ENCODE measurements at places on chromosomes 3 and 15. TPM values are rescaled to one million over a fixed set of nuclear protein-coding genes. Genes with fewer than 3 reads are reported as not detected.

HIGD2B gene
- total RNA-seq = not detected

DLEC1 gene
- 0.46 TPM for total RNA-seq

AEN gene
- 42.8 TPM for total RNA-seq

LTK gene
- 0.11 TPM for total RNA-seq

C3orf80 gene
- total RNA-seq = not detected

TMED3 gene
- total RNA-seq = 37.2 TPM

BOC gene
- 0.43 TPM for total RNA-seq

PCCB gene
- total RNA-seq = 45.3 TPM

DNA sequence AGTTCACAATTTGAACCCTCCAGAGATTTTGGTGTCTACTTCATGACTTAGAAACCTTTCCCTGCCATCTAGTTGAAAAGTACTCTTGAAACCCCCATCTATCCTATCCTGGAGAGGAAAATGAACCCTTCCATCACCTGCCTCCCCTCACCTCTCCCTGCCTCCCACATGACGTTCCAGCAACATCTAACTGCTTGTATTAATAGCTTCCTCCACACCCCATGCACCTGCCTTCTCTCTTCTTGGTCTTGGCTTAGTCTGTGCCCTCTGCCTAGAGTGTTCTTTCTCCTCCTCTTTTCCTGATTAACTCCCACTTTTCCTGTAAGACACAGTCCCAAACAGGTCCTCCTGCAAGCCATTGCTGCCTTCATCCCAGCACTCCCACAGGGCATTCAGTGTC is 107.8 kb downstream of the LIPC start:
- no peak for DNase-seq
- no peaks in the 10 kb centered on the region for H3K36me3 ChIP-seq
- no peaks in the 10 kb centered on the region for H3K27me3 ChIP-seq
- H3K4me3 ChIP-seq = no peak overlapping the region
- H3K4me1 ChIP-seq = no peaks in the 10 kb centered on the region

- no peaks in the 10 kb centered on the region for H3K4me1 ChIP-seq
- H3K36me3 ChIP-seq = no peaks in the 10 kb centered on the region
- no peak overlapping the region for H3K4me3 ChIP-seq
- no peak overlapping the region for H3K27ac ChIP-seq
These were observed 204.2 kb upstream of the LRRN1 start for GRCh38 chr3:3594986-3595385.

DNA sequence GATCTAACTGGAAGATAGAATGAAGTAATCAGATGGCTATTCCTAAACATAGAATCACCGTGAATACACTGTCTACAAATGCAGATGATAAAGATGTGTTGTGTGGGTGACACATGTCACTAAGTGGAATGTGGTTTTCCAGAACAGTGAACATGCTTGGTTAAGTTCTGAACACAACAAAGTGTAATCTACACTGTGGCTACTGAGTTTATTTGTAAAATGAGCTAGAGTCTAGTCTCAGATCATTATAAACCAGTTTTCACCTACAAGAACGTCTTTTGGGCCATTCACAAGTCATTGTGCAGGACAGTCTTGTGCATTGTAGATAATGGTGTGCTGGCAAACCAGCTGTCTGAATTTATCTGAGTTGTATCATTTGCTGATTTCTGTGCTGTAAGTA is 35.3 kb downstream of the OXNAD1 start:
- H3K36me3 ChIP-seq = peaks cover 75% of the 10 kb centered on the region
- no peak for DNase-seq
- no peaks in the 10 kb centered on the region for H3K27me3 ChIP-seq
- peaks cover 98% of the 10 kb centered on the region for H3K4me1 ChIP-seq
- H3K27ac ChIP-seq = peak overlapping the region; percentile 96

GRCh38 chr3:73550032-73550431 is 74.7 kb downstream of the PDZRN3 start:
- H3K4me1 ChIP-seq = no peaks in the 10 kb centered on the region
- H3K4me3 ChIP-seq = no peak overlapping the region
- H3K36me3 ChIP-seq = no peaks in the 10 kb centered on the region
- no peak overlapping the region for H3K27ac ChIP-seq
- DNase-seq = no peak

GRCh38 chr15:78213956-78214355 is 20.4 kb downstream of the ACSBG1 start:
- H3K27ac ChIP-seq = no peak overlapping the region
- DNase-seq = no peak
- no peaks in the 10 kb centered on the region for H3K4me1 ChIP-seq
- no peak overlapping the region for H3K4me3 ChIP-seq

GRCh38 chr3:152518346-152518745 is 249.6 kb downstream of the MBNL1 start:
- no peak overlapping the region for H3K4me3 ChIP-seq
- peaks cover 2% of the 10 kb centered on the region for H3K27me3 ChIP-seq
- H3K27ac ChIP-seq = no peak overlapping the region
- H3K36me3 ChIP-seq = no peaks in the 10 kb centered on the region

- H3K4me3 ChIP-seq = no peak overlapping the region
- no peak for DNase-seq
- H3K27ac ChIP-seq = peak overlapping the region; percentile 14
- H3K36me3 ChIP-seq = no peaks in the 10 kb centered on the region
- no peaks in the 10 kb centered on the region for H3K27me3 ChIP-seq
These were observed 61.8 kb downstream of the CACNA2D2 start for GRCh38 chr3:50441424-50442217.

DNA sequence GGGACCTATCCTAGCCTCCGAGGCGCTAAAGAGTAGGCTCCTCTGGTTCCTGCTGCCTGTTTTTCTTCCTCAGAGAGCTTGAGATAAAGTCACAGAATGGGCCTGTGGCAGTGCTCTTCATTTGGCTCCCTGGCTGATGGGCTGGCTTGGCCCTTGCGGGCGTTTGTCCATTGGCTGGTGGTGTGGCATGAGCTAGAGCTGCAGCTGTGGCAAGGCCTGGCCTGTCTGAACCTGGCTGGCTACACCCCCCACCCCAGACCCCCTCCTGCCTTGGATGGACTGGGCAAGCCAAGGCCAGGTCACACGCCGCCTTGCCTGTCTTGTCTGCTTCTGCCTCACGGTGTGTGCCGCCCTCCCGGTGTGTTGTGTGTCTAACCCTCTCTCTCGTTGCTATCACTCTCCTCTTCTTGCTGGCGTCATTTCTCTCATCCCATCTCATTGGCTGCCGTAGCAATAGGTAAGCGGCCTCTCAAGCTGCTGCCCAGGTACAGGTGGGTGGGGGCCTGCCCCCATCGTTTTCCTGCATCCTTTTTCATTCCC is 3.2 kb downstream of the AP2M1 start:
- peaks cover 23% of the 10 kb centered on the region for H3K4me1 ChIP-seq
- H3K27me3 ChIP-seq = no peaks in the 10 kb centered on the region
- no peak for DNase-seq
- H3K36me3 ChIP-seq = peaks cover 36% of the 10 kb centered on the region

GRCh38 chr15:78938658-78939488 is 6.0 kb downstream of the CTSH start:
- peaks cover 15% of the 10 kb centered on the region for H3K27me3 ChIP-seq
- H3K4me3 ChIP-seq = peak overlapping the region; percentile 15
- DNase-seq = no peak
- H3K36me3 ChIP-seq = no peaks in the 10 kb centered on the region
- peak overlapping the region; percentile 53 for H3K27ac ChIP-seq
- H3K4me1 ChIP-seq = peaks cover 20% of the 10 kb centered on the region

DNA sequence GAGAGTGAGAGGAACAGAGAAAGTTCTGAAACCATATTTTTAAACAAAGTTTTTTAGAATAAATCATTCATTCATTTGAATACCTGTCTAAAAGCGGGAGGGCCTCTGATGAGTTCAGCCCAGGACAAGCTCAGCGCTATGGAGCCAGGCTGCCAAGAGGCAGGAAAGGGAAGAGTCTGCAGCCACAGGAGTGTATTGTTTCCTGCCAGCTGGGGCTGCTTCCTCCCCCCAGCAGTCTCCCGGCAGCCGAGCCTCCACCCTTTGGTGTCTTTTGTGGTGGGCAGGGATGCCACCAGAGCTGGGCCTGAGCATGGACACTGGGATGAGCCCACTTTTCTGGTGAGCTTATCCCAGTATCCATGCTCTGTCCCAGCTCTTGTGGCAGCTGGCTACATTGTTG is 199.5 kb upstream of the TPRG1 start:
- H3K4me3 ChIP-seq = no peak overlapping the region
- no peak overlapping the region for H3K27ac ChIP-seq
- H3K36me3 ChIP-seq = no peaks in the 10 kb centered on the region
- peaks cover 18% of the 10 kb centered on the region for H3K27me3 ChIP-seq
- H3K4me1 ChIP-seq = peaks cover 10% of the 10 kb centered on the region

DNA sequence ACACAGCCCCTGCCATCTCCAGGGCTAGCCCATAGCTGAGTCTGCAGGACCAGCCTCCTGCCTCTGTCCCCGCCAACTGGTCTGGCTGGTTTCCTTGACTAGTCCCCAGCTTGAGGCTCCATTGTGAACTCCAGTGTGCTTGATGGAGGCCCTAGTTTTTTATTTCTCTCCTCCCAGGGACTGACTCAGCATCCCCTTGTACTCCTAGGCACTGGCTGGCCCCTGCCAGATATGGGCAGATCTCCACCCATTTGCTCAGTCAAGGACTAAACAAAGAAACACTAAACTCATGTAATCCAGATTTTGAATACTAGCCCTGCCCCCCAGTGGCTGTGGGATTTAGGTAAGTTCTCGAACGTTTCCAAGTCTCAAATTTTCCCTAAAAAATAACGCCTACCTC is 415.4 kb upstream of the RORA start:
- H3K36me3 ChIP-seq = no peaks in the 10 kb centered on the region
- no peak for DNase-seq
- H3K27me3 ChIP-seq = peaks cover 4% of the 10 kb centered on the region
- H3K27ac ChIP-seq = no peak overlapping the region

GRCh38 chr3:23776352-23776891 is 29.3 kb upstream of the UBE2E1 start:
- no peaks in the 10 kb centered on the region for H3K4me1 ChIP-seq
- H3K36me3 ChIP-seq = no peaks in the 10 kb centered on the region
- H3K4me3 ChIP-seq = no peak overlapping the region
- peaks cover 2% of the 10 kb centered on the region for H3K27me3 ChIP-seq
- DNase-seq = no peak

GRCh38 chr3:153410517-153410916 is 248.5 kb downstream of the RAP2B start:
- H3K27me3 ChIP-seq = no peaks in the 10 kb centered on the region
- peaks cover 11% of the 10 kb centered on the region for H3K4me1 ChIP-seq
- DNase-seq = no peak
- H3K27ac ChIP-seq = no peak overlapping the region
- no peak overlapping the region for H3K4me3 ChIP-seq
- no peaks in the 10 kb centered on the region for H3K36me3 ChIP-seq

DNA sequence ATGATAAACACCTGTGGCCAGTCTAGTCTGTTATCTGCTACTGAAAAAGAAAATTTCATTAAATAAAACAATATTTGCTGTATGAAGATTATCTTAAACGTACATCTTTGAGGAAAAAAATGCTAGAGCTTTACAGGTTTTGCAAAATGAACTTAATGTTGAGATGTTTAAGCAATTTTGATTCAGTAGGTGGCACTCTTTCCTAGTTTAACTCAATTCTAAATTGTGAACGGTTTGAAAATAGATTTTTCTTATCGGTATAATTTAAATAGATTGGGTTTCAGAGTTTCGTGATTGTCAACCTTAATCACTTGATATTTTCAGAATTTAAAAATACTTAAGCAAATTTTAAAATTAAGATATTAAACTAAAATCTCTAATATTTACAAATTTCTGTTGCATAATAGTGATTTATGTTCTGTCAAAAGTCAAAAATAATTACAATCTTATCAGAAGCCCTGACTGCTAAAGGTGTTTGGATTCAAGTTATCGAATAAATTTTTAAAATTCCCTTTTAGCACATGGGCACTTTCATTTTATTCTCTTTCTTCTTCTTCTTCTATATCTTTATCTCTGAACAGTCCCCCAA is 7.0 kb upstream of the RNF111 start:
- H3K27ac ChIP-seq = no peak overlapping the region
- no peaks in the 10 kb centered on the region for H3K36me3 ChIP-seq
- H3K27me3 ChIP-seq = no peaks in the 10 kb centered on the region
- H3K4me3 ChIP-seq = no peak overlapping the region

DNA sequence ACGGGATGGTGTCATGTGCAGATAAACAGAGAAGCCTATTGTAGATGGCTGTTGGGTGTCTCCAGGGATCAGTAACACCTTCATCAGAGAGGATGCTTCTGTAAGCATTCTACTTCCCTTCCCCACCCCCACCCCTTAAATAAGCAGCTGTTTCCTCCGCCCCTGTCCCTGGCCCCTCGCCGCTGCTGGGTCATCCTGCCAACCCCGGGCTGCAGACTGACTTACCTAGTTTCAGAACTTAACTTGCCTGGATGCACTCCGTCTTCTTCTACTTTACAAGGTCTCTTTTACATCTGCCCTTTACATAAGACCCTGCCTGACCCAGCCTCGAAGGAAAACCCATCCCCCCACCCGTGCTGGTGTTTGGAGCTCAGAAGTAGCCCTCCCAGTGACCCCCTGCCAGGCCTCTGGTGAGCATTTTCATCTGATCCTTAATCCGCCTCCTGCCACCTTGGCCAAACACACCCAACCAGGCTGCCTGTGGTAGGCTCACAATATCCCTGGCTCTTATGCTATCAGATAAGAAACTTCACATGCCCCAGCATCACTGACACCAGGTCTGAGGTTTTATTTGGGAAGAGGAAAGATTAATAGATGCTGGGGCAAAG is 103.0 kb upstream of the HES1 start:
- no peak overlapping the region for H3K27ac ChIP-seq
- H3K4me3 ChIP-seq = no peak overlapping the region
- H3K36me3 ChIP-seq = no peaks in the 10 kb centered on the region
- peak; percentile 27 for DNase-seq

GRCh38 chr3:10334042-10334441 is 13.1 kb upstream of the SEC13 start:
- DNase-seq = no peak
- H3K36me3 ChIP-seq = no peaks in the 10 kb centered on the region
- H3K4me3 ChIP-seq = no peak overlapping the region
- H3K27me3 ChIP-seq = peaks cover 17% of the 10 kb centered on the region

DNA sequence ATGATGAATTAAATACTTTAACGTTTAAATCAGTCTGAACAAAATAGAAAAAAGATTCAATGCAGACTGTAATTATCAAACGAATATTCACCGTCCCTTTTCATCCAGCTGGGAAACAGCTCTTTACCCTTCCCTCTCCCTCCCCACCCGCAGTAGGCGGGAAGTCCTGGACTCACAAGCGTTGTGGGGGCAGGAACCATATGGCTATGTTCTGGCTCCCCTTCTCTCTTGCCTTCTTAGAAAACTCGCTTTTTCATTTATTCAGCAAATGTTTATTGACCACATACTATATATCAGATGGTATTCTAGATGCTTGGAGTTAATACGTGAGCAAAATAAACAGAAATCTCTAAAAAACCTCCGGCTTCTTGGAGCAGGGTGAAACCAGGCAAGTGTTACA is 715 bp upstream of the SCAPER start:
- H3K4me3 ChIP-seq = peak overlapping the region; percentile 87
- H3K36me3 ChIP-seq = peaks cover 3% of the 10 kb centered on the region
- H3K27ac ChIP-seq = peak overlapping the region; percentile 92

- H3K27ac ChIP-seq = no peak overlapping the region
- H3K27me3 ChIP-seq = peaks cover 2% of the 10 kb centered on the region
- H3K36me3 ChIP-seq = peaks cover 2% of the 10 kb centered on the region
- no peak overlapping the region for H3K4me3 ChIP-seq
These were observed 68.8 kb upstream of the ALDH1A3 start for GRCh38 chr15:100810831-100811230.

- peaks cover 10% of the 10 kb centered on the region for H3K4me1 ChIP-seq
- no peak overlapping the region for H3K27ac ChIP-seq
- peaks cover 23% of the 10 kb centered on the region for H3K27me3 ChIP-seq
- no peak overlapping the region for H3K4me3 ChIP-seq
- DNase-seq = no peak
These were observed 130.5 kb upstream of the BFSP2 start for GRCh38 chr3:133269393-133269792.

All from activated CD4-positive, alpha-beta T cell treated with anti-CD3 and anti-CD28 coated beads for 36 hours (primary cell).